ENCODE measurements at places on chromosomes 4 and X.

- DNase-seq, result no peak
Measured at GRCh38 chr4:8143392-8144140, 15.0 kb downstream of the ABLIM2 start.

GRCh38 chr4:81038636-81039350 is 8.3 kb downstream of the BMP3 start:
- DNase-seq, result no peak

DNA sequence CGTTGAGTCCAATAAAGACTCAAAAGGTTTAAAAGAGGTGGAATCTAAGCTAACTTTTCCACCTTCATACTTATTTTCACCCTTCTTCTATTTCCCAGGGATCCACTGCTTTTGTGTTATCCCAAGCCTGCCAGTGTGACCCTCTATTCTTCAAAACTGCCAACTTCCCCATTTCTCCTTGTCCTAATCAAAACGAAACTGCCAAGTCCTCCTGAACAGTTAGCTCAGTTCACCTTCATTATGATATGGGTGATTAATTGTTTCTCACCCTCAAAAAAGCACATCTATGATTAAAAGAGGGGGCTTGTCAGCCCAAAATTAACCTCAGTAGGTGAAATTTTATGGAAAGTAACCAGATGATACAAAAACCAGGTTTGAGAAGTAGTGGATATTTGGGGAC is 108.4 kb downstream of the GUCY2F start:
- no peak for DNase-seq

- DNase-seq, result no peak
Measured at GRCh38 chrX:119871245-119871598, 311 bp downstream of the RNF113A start.

DNA sequence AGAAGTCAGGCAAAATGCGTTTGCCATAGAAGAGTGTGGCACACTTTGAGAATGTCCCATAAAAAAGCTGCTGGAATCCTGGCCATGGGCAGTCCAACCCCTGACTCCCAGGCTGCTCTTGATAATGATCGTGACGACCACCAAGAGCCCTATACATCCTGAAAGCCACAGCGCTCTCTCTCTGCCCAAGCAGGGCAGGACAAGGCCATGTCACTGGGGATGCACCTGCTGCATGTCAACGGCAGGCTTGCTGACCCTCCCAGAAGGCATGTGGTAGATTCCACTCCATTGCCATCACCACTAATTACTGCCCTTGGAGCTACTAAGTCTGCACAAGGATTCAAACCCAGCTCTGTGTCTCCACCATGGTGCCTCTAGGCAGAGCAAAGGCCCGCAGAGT is 144.5 kb downstream of the EVC2 start:
- no peak for DNase-seq

DNA sequence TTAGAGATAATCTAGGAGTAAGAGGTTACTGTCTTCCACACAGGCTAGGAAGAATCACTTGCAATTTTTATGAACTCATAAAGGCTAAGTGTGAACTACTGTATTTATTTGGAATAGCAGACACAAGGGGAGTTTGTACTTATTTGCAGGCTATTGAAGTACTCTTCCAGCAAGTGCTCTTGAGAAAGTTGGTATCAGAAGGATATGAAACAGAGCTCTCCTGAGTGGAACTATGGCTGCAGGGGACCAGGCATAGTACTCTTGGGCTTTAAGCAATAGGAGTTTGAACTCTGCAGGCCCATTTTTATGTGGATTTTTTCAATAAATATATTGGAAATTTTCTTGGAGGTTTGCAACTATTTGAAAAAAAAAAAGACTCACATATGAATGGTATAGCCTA is 756.3 kb upstream of the ATOH1 start:
- DNase-seq, result no peak

GRCh38 chrX:65576160-65576559 is 41.6 kb upstream of the LAS1L start:
- no peak for DNase-seq

- no peak for DNase-seq
Measured at GRCh38 chr4:54224996-54225597, 4.0 kb upstream of the PDGFRA start.

- DNase-seq, result no peak
Measured at GRCh38 chr4:20352163-20352431, 100.4 kb downstream of the SLIT2 start.

- no peak for DNase-seq
Measured at GRCh38 chr4:89254847-89255246, 52.8 kb downstream of the GPRIN3 start.
